ENCODE measurements at places on chromosomes 5 and 9.

DNA sequence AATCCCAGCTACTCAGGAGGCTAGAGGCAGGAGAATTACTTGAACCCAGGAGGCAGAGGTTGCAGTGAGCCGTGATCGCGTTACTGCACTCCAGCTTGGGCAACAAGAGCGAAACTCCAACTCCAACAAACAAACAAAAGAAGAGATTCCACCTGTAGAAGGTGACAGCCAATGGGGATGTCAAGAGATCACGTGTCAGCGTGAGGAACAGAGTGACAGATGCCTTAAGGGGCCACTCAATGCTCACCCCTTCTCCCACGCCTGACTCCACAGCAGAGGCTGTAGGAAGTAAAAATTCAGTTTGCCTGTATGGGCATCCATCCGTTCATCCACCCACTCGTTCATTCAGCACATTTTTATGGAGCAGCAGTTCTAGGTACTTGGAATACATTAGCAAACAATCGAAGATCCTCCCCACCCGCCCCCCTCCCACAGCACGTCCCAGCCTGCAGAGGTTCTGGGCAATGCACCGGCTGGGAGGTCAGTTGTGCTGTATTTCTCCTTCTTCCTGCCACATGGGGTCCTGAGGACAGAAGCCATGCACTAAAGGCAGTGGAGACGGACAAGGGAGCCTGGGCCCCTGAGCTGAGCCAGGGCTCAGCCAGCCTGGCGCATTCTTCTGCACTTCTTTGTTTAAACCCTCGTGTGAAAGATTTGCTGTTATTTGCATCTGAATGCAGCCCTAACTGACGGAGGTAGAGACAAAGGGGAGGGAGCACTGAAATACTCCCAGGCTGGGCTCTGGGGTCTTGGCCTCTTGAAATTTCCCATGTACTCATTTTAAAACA is 11.3 kb upstream of the RNF130 start:
- no peak for DNase-seq

GRCh38 chr5:139660105-139660922 is 12.2 kb downstream of the CXXC5 start:
- DNase-seq = no peak

GRCh38 chr5:14742498-14742897 is 78.0 kb downstream of the OTULIN start:
- no peak for DNase-seq

GRCh38 chr5:110361471-110361870 is 365.0 kb downstream of the TMEM232 start:
- no peak for DNase-seq

All from activated B cell treated with CpG ODN at 0.5 μM for 24 hours (primary cell).